Hepatic stellate cell (primary cell): ENCODE measurements at places on chromosomes 2 and 18.

DNA sequence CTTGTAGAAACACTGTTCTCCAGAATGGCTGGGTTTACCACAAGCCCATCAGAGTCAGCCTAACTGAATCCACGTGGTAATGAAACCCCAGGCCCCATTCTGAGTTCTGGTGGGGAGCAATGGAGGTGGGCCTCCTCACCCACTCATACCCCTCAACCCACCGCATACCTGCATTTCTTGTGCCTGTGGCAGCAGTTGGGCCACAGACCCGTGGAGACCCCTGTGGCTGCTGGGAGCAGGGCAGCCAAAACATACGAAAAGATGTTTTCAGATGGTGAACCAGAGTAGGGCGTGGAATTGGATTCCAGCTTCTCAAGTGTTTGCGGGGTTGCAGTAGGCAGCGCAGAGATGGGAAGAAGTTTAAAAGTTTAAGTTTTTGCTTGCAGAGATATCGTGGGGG is 51.0 kb downstream of the ITGA6 start:
- DNase-seq, result no peak

GRCh38 chr2:197461057-197461456 is 7.7 kb downstream of the COQ10B start:
- no peak for DNase-seq

- no peak for DNase-seq
These were observed 67.1 kb downstream of the ZBTB7C start for GRCh38 chr18:48342125-48342524.

DNA sequence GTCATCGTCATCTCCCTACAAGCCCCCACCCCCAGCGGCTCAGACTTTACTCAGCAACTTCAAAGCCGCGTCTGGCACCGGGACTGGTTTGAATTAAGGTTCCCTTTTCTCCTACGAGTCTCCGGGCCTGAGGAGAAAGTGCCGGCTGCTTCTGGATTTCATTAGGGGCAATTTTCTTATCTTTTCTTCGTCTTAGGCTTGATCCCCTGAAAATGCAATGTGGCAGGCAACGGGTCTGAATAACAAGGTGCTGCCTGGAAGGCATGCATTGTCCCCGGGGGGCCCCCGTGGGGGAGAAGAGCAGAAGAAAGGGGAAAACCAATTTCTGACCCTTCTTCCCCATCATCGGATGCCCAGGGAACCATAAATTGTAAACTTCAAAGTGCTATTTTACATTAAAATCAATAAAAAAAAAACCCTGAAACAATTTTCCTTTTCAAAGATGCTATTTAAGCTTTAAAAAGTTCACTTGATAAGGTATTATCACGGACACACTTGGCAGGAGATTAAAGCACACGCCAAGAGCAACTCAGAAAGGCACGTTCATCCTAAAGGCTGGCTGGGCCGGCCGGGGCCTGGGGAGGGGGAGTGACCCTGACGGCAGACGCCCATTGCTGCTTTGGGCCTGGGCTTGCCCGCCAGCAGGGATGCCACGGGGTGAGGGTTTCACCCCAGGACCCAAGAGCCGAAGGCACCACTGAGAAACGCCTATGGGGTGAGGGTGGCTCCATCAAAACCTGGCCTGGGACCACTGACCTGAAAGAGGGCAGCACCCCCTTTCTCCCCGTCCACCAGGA is 230.4 kb downstream of the TWIST2 start:
- no peak for DNase-seq

DNA sequence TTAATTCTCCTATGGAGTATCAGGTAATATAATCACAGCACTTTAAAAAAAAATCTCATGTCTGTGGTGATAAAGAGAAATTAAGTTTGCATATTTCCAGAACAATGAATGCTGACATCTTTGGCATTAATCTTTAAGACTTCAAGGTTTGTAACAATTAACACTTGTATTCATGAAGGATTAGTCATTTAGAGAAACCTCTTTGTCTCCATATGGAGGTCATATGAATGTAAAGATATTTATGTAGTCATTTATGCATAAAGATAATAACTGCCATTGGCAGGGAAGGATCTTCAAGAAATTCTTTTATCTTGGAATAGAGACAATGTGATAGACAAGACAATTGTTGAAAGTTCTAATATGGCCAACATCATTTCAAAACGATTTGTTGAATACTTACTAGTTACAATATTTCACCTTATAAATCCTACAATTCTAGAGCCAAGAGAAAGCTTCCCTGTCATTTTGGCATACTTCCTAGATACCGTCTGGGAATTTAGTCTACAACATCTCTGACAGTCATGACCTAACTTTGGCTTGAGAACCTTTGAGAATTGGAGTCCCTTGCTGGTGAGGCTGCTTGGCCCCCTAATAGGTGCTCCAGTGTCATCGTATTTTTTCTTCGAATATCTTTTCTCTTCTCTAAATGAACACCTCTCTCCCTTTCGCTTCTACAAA is 33.6 kb downstream of the RASGRP3 start:
- DNase-seq, result no peak

- DNase-seq, result peak; percentile 91
These were observed 51.8 kb downstream of the CTIF start for GRCh38 chr18:48590678-48591077.

DNA sequence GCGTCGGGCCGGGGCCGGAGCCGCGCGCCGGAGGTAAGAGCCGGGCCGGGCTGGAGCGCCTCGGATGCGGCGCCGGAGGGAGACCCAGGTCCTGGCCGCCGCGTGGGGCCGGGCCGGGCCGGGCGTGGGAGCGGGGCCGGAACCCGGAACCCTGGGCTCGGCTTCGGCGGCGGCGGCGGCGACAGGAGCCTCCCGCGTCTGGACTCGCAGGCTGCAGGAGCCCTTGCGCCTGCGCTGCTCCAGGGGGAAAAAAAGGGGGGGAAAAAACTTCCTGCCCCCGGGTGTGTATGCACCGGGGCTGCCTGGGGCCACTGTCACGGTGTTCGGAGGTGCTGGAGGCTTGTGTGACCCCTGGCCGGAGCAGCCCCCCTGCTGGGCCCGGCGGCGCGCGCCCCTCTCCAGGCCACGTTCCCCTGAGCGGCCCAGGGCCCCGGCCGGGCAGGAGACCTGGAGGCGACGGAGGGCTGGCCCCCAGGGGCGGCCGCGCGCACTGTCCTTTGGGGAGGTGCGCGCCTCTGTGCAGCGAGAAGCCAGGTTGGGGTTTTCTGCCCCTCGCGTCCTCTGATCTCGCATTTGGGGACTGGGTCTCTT is 864 bp downstream of the KLHL29 start:
- DNase-seq, result peak; percentile 78

GRCh38 chr2:191446910-191447309 is 201.7 kb downstream of the MYO1B start:
- DNase-seq, result no peak

DNA sequence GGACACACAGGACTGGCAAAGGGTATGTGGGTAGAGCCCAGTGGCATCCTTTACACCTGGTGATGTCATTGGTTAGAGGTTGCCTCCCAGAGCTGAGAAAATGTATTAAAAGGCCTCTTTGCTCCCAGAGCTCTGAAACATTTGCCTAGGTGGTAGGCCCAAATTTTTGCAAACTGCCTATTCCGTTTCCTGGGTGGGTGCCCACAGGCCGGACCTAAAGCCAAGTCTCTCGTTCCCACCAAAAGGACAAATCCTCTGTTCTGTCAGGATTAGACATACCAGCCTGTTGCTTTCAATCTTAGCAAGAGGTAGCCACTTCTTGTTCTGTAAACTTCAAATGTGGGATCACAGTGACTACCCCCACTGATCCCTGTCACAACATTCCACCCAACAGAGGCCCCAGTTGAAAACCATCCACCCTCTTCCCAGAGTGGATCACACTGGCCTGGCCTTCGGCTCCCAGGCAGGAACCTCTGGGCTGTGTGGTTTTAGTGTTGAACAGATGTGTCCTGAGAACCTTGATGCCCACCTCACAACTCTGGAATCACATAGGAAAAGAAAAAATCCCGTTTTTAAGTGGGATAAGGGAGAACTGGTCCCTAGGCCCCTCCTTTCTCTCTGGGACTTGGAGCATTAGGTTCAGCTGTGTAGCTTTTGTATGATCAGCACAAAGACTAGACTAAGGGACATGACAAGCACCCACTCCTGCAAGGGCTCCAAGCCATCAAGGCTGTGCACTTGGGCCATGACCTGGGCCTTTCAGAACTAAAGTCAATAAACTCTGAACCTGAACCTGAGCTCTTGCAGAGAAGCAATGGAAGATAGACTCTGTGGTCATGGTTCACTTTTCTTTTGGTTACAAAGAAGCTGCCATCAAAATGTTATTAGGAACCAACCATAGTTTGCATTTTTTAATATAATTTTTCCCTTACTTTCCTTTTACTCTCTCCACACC is 211.3 kb downstream of the CYP26B1 start:
- no peak for DNase-seq

DNA sequence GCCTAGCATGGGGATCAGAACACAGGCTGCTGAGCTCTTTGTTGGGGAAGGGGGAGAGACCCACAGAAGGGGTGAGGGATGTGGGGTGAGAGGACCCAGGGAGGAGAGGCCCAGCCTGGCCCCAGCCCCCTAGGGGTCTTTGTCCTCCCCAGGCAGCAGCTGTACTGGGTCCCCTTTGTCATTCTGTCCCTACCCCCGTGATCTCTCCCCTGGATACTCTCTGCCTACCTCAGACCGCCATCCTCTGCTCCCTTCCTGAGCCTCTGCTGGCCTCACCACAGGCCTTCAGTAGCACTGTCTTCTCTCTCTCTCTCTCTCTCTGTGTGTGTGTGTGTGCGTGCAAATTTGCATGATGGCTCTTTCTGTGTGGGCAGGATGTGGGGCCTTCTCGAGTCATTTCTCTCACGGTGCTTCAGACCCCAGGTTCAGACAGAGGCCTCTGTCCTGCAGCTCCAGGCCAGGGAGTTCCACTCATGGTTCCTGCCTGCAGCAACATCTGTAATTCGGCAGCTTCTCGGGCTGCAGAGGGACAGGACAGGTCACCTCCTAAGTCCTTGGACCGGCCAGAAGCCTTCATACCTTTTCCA is 1.4 kb downstream of the PSD4 start:
- no peak for DNase-seq

GRCh38 chr2:190405070-190405469 is 3.1 kb upstream of the MFSD6 start:
- DNase-seq, result no peak

GRCh38 chr18:74501386-74501785 is 5.2 kb downstream of the CNDP2 start:
- no peak for DNase-seq

DNA sequence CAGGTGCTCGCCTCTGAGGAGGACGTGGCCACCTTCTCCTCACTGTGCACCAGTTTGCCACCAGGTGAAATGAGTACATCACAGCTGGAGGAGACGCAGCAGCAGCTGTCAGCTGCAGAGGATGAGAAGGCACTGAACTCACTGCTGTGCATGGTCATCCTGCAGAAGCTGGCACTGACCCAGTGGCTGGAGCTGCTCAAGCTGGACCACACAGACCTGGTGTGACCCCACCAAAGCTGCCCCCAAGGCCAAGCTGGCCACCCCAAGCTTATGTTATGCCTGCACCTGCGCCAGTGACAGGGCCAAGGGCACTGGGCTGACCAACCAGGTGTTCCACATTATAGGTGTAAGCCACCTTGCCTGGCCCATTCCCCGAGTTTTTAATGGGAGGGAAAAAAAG is 19.3 kb downstream of the CLK1 start:
- no peak for DNase-seq

DNA sequence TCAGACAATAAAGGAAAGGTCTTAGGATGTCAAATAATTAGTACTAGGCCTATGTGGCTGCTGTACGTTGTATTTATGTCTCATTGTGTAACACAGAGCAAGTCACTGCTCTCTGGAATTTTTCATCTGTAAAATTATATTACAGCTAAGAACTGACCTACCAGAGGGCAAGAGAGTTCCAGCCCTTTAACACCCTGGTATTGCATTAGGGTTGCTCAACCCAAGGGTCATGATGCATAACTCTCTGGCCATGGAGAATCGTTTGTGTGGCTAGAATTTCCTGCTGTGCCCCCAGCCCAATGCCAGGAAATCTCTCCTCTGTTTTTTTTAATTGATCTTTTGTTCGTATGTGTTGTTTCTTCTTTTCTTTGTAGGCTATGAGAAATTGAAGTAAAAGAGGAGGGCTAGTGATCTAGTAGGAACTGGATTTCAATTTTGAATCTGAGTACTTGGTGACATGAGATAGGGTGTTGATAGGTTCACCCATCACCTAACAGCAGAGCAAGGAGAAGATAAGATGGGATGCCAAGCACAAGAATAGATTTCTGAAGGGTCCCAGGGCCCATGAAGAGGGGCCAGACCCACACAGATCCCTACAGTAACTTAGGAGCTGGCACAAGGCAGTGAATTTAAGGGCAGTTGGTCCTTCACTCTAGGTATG is 571.2 kb upstream of the TNP1 start:
- no peak for DNase-seq

DNA sequence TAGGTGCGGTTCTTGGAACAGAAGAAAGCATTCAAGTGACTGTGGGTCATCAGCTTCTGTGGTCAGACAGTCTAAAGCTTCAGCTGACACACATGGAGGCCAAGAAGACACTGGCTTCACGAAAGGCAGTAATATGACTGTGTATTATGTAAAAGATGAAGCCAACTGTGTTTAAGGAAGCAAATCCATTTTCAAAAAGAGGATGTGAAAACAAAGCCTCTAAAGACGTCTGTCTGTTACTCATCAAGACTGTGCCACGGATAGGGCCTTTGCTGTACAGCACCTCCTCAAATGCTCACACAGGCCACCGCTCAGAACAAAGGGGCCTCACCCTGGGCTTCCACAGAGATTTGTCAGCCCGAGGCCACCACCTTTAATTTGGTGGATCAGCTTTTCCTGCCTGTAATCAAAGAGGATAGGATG is 21.1 kb upstream of the TMEM163 start:
- DNase-seq, result no peak

GRCh38 chr18:43893001-43893637 is 615.8 kb upstream of the SYT4 start:
- DNase-seq, result peak; percentile 8

- DNase-seq, result no peak
These were observed 25.6 kb downstream of the KLHL29 start for GRCh38 chr2:23410596-23410995.

GRCh38 chr2:54814389-54815147 is 91.1 kb downstream of the EML6 start:
- DNase-seq, result no peak

- no peak for DNase-seq
These were observed 50.6 kb downstream of the MSH6 start for GRCh38 chr2:47833516-47833968.

DNA sequence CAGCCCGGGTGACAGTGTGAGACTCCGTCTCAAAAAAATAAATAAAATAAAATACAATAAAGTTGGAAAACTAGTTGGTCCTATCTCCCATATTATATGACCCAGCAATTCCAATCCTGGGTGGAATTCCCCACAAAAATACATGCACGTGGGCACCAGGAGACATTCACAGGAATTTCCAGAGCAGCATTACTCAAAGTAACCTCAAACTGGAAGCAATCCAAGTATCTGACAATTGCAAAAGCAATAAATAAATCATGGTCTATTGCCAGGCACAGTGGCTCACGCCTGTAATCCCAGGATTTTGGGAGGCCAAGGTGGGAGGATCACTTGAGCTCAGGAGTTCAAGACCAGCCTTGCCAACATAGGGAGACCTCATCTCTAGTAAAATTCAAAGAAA is 101.2 kb upstream of the MAP4K4 start:
- DNase-seq, result no peak

- no peak for DNase-seq
These were observed 83.6 kb downstream of the RTTN start for GRCh38 chr18:70121842-70122241.
